Stimulated activated CD8-positive, alpha-beta memory T cell treated with anti-CD3 and anti-CD28 coated beads, Interleukin-4, amount 100 ng/mL, for 48 hours (primary cell): ENCODE measurements at places on chromosomes 13 and 19.

DNA sequence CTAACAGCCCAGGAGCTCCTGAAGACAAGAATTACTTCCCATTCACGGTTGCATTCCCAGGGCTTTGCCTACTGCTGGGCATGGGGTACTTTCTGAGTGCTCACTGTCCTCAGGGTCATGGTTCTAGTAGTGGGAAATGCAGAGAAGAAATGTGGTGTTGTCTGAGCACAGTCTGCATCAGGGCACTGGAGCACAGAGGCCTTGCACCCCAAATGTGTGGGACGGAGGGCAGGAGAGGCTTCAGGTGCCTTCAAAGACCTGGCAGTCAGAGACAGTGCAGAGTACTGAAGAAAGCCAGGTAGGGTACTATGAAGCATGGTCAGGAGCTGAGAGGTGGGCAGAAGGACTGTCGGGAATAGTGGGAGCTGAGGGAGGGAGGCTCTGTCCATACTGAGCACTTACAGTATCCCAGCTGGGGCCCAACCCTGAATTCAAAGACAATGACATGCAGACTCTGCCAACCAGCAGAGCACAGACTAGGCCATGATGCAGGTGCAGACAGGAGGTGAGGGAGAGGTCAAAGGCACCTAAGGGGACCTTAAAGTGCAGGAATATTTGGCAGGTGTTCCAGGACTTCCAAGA is 144.4 kb downstream of the USP12 start:
- no peak for DNase-seq

- DNase-seq: peak; percentile 89
These were observed 9.7 kb upstream of the ILF3 start for GRCh38 chr19:10644260-10645007.

GRCh38 chr13:100148422-100148821 is 59.5 kb downstream of the PCCA start:
- no peak for DNase-seq

DNA sequence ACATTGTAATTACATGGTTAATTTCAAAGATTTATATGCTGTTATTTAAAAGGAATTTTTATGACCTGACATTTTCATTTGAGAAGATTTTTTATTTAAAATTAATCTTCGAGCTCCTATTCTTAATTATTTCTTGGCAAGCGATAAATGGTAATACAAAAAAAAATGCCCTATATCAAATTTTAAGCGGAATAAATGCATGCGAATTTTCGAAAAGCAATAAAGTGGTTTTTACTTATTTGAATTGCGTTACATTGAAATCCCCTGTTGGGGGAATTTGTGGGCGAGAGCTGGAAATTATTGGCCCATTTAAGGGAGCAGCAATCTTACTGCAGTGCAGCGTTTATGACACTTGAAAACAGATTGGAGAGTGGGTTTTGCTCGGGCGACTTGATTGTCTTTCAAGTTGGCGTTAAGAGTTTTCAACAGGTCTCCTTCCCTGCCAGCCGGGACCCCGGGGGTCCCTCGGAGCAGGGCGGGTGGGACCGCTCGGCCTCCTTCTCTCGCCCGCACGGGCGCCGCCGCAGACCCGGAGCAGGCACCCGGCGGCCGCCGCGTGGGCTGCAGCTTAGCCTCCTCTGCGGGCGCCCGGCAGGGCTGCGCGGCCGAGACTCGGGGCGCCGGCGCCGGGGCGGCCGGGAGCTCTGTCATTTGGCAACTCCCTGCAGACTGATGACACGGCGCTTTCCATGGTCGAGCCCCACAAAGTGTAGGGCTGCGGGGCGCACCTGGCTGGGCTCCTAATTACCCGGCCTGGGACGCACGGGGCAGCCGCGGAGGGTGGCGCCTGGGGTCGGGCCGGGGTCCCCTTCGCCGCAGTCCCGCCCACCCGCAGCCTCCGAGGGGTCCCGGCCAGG is 255.1 kb upstream of the SOX21 start:
- peak; percentile 53 for DNase-seq

DNA sequence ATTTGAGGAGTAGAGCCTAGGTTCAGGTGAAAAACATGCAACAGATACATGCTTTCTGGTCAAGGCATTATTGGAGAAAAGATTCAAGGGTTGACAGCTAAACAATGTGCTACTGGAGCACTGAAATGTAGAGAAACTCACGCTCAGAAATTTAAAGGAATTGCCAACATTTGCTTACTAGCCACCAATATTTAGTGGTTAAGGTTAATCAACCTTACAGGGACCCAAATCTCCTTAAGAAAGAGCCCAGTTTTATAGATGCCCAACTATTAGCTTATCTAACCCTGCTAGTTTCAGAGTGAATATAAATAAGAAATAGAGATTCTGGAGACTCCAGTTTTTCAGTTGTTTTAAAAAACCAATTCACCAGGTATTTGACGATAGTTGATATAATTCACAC is 203.6 kb downstream of the DACH1 start:
- DNase-seq: no peak

- DNase-seq: peak; percentile 99
These were observed at the start of gene ZNF823 for GRCh38 chr19:11738746-11739620. TSS of gene ZNF823 (minus strand) at chr19:11738946. CDS start at chr19:11738819, 127 bp downstream.

DNA sequence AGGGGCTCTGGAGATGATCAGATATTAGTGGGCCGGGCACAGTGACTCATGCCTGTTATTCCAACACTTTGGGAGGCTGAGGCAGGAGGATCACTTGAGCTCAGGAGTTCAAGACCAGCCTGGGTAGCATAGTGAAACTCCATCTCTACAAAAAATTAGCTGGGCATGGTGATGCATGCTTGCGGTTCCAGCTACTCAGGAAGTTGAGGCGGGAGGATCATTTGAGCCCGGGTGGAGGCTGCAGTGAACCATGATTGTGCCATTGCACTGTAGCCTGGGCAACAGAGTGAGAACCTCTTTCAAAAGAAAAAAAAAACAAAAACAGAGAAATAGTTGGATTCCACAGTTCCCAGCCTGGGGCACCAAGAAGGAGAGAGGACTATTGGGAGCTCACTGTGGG is 17.9 kb upstream of the SHFL start:
- DNase-seq: no peak

DNA sequence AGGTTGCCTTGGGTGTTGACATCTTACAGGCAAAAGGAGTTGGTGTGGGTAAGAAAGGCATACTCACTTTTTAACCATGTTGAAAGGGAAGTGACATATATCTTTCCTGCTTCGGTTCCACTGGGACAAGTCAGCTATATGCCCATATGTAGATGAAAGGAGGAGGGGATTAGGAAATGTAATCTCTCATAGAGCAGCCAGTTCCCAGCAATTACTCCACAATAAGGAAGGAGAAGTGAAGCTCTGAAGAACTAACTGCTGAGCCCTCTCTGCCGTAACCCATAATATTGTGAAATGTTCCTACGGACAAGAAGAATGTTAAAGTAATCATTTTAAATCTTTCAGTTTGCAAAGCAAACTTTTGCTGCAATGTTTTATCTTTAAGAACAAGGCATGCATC is 82.2 kb downstream of the EDNRB start:
- DNase-seq: no peak

DNA sequence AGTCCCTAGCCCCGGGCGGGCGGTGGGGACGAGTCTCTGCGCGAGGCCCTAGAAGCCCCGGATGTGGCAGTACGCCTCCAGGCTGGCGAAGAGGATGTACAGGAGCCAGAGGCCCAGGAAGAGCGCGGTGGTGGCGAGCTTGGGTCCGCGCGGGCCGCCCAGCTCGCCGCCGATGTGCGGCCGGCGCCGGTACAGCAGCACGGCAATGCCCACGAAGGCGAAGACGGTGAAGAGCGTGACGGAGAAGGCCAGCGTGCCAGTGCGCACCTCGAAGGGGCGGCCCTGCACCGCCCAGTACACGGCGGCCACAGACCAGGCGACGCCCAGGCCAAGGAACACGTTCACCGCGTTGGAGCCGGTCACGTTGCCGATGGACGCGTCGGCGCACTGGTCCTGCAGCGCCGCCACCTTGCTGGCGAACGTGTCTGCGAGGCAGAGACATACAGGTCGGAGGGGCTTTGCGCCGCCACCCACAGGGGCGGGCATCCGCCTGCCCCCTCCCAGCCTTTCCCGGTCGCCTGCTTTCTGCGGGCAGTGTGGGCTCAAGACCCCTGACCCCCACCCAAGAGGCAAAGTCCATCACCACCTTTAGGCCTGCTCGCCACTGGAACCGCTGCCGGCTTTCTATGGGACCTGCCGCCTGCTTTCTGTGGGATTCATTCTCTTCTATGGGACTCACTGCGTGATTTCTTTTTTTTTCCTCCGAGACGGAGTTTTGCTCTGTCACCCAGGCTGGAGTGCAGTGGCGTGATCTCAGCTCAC is 10.9 kb upstream of the MEIS3 start:
- peak; percentile 55 for DNase-seq

- DNase-seq: peak; percentile 66
These were observed 13.3 kb upstream of the LEUTX start for GRCh38 chr19:39765091-39766076.

DNA sequence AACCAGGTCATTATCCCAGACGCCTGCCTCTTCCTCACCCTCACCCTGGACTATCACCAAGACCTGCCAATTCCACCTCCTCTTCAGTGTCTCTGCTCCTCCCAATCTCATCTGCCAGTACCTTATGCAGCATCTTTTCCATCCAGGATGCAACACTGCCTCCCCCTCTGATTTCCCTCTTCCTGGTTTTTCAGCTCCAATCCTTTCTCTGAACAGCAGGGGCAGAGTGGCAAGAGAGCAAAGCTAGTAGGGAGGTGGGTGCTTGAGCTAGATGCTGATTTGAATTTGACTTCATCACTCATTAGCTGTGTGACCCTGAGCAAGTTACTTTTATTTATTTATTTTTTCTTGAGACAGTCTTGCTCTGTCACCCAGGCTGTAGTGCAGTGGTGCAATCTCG is 25.6 kb upstream of the CABP5 start:
- DNase-seq: no peak

DNA sequence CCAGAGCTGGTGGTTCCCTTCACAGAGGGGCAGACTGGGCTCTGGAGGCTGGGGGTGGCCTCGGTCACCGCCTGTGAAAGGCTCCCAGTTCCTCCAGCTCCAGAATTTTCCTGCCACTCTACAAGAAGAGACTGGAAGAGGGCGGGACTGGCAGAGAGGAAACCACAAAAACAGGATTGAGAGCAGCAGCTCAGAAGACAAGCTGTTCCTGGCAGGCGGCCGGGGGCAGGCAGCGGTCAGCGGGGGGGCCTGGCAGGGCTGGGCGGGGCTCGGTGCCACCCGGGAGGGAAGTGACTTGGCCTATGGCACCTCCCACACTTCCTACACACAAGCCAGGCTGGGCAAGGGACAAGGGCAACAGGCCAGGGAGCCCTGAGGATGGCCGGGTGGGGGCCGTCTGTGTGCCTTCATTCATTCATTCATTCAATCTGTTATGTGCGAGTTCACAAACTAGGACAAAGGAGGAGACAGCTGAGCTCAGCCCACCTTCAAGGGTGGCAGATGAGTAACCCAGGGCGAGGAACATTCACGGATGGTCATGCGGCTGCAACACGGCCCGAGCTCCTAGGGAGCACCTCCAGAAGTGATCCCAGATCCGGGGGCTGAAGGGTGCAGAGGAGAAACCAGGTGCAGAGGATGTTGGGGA is 16.9 kb upstream of the BTBD2 start:
- peak; percentile 64 for DNase-seq

GRCh38 chr13:98083507-98083906 is 59.4 kb upstream of the FARP1 start:
- no peak for DNase-seq

DNA sequence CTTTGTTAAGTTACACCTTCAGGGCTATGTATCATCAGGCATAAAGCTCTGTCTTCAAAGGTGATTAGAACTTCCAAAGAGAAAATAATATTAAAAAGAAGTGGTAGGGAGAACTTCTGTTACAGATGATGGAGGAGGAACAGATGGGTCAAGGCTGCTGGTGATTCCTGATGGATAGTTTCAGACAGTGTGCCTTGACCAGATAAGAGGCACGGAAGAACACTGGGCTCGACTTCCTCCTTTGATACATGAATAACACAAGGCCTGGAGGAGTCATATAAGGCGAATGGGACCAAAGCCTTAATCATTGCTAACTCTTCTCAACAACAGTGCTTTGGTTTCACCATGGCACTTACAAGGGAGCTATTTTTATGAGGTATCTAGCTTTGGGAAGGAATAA is 128.1 kb upstream of the RXFP2 start:
- DNase-seq: no peak

GRCh38 chr19:51422053-51422448 is 4.6 kb upstream of the SIGLEC10 start:
- peak; percentile 99 for DNase-seq

DNA sequence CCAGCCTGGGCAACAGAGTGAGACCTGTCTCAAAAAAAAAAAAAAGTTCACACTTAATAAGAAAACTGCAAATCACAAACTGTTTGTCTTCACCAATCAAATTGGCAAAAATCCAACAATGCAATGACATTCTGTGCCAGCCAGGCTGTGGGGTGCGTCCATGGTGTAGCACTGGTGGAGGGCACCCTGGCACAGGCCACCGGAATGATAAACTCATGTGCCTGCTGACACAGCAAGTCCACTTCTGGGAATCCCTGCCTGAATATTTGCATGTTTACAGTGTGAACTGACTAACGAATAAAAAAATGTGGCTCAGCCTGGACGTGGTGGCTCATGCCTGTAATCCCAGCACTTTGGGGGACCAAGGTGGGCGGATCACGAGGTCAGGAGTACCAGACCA is 1.6 kb upstream of the LRRC25 start:
- DNase-seq: no peak

- no peak for DNase-seq
These were observed 186.8 kb downstream of the NUFIP1 start for GRCh38 chr13:44802491-44802890.

DNA sequence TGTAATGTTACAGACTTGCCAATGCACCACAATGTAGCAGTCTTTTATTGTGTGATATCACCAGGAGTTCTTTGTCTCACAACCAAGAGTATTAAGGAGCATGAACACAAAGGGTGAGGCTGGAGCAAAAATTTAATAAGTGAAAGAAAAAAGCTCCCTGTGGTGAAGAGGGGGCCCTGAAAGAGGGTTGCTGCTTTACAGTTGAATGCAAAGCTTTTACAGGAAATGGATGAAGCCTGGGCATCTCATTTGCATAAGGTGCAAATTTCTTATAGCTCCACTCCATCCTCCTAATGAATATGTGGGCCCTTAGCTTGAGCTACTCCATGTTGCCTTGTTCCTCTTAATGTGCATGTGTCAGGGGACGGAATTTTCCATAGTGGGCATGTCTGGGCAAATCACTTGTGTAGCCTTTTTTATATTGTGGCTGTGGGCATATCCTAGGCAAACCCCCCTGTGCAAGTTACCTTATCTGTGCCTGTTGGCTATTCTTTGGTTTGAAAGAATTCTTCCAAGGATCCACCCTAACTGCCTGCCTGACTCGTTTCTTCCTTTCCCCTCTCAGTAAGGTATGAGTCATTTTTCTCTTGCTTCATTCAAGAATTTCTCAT is 45.3 kb upstream of the TRPC4 start:
- DNase-seq: no peak

- DNase-seq: peak; percentile 90
These were observed 2.7 kb upstream of the GNA15 start for GRCh38 chr19:3132971-3133792.

DNA sequence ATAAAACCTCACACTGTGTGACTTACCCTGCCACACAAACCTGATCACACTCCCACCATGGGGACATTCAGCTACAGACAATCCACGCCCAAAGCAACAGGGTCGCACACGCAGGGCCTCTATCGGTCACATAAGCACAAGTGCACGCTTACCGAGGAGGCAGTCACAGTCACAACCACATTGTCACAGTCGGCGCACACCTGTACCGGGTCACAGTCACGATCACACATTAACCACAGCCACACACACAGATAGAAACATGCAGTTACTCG is 579 bp downstream of the ZNF566 start:
- DNase-seq: no peak

- DNase-seq: no peak
These were observed 328.1 kb downstream of the TBC1D4 start for GRCh38 chr13:75153834-75154233.
